ENCODE measurements at places on chromosomes 7 and 10.

GRCh38 chr7:110568932-110569331, 522.0 kb upstream of the LRRN3 start:
- no peak for DNase-seq
- H3K4me3 ChIP-seq: no peak overlapping the region
- no peak overlapping the region for H3K27ac ChIP-seq
- H3K4me1 ChIP-seq: no peaks in the 10 kb centered on the region
- H3K27me3 ChIP-seq: no peaks in the 10 kb centered on the region

GRCh38 chr7:110685899-110686298, 405.0 kb upstream of the LRRN3 start:
- no peaks in the 10 kb centered on the region for H3K36me3 ChIP-seq
- H3K4me1 ChIP-seq: no peaks in the 10 kb centered on the region
- H3K27me3 ChIP-seq: no peaks in the 10 kb centered on the region
- no peak overlapping the region for H3K27ac ChIP-seq

GRCh38 chr7:139674341-139674740, 103.5 kb downstream of the HIPK2 start:
- H3K4me3 ChIP-seq: no peak overlapping the region
- no peaks in the 10 kb centered on the region for H3K36me3 ChIP-seq
- no peaks in the 10 kb centered on the region for H3K27me3 ChIP-seq
- peaks cover 63% of the 10 kb centered on the region for H3K4me1 ChIP-seq
- no peak overlapping the region for H3K27ac ChIP-seq
- DNase-seq: no peak

DNA sequence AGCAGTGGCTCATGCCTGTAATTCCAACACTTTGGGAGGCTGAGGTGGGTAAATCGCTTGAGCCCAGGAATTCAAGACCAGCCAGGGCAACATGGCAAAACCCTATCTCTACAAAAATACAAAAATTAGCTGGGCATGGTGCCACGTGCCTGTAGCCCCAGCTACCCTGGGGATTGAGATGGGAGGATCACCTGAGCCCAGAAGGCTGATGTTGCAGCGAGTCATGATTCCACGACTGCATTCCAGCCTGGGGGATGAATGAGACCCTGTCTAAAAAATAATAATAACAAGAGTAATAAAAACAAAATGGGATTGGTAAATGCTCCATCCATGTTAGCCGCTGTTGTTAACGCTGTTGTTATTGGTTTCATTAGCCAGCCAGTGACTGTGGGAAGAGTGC, 1.3 kb upstream of the HKDC1 start:
- peaks cover 7% of the 10 kb centered on the region for H3K4me1 ChIP-seq
- H3K27ac ChIP-seq: no peak overlapping the region

- no peaks in the 10 kb centered on the region for H3K36me3 ChIP-seq
- no peak for DNase-seq
- no peaks in the 10 kb centered on the region for H3K4me1 ChIP-seq
- no peaks in the 10 kb centered on the region for H3K27me3 ChIP-seq
- no peak overlapping the region for H3K27ac ChIP-seq
Observed at GRCh38 chr10:126712681-126713080, 42.2 kb upstream of the C10orf90 start.

DNA sequence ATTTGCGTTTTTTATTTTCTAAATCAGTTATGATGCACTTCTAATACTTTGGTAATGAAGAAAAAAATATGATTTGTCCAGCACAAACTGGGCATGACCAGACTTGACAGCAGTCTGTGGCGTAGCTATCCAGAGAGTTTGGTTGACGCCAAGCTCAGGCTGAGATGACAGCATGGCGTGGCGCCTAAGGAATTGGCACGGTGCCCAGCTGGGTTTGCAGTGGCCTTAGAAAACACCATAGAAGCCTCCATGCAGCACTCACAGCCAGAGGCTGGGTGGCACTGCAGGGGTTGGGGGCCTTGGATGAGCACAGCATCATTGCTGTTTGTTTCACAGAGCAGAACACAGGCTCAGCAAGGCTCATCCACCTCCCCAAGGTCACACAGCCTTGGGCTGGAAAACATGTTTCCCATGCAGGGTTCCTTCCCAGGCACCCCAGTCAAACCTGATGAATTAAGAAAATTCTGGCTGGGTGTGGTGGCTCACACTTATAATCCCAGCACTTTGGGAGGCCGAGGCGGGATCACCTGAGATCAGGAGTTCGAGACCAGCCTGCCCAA, 88.9 kb downstream of the GTF2IRD1 start:
- peaks cover 65% of the 10 kb centered on the region for H3K36me3 ChIP-seq
- no peak overlapping the region for H3K27ac ChIP-seq
- DNase-seq: peak; percentile 70
- no peaks in the 10 kb centered on the region for H3K27me3 ChIP-seq
- H3K4me1 ChIP-seq: no peaks in the 10 kb centered on the region
- no peak overlapping the region for H3K4me3 ChIP-seq

DNA sequence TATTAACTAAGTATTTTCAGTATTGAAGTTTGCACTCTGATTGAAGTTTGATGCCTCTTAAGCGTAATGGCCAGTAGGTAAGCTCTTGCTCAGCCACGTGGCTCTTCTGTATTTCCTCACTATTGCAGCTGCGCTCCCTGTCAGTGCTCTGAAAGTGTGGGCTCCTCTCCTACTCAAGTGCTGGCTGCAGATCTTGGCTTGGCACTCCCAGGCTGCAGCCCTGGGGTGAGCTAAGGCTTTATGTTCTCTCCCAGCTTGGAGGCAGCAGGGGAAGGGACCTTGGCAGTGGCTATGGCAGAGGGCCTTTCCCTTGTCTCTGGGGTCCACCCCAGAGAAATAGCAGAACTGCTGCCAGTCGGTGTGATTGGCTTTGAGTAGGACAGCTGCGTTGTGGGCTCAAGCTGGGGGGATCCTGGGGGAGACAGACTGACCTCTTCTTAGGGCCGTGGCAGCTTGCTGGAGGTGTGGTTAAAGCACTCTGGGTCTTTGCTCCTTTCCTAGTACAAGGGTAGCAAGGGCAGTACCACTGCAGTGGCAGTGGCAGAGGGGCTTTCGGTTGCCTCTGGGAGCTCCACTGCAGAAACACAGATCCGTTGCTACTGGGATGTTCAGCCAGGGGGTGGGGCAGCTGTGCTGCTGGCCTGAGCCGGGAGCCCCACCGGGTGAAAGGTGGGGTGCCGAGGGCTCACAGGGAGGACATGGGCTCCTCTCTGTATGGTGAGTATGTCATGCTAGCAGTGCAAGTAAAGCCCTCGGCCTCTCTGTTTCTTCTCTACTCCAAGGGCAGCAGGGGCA, 100.5 kb downstream of the GLCCI1 start:
- H3K4me1 ChIP-seq: peaks cover 2% of the 10 kb centered on the region
- no peak for DNase-seq
- H3K4me3 ChIP-seq: no peak overlapping the region
- peaks cover 6% of the 10 kb centered on the region for H3K36me3 ChIP-seq

- no peak overlapping the region for H3K4me3 ChIP-seq
- no peaks in the 10 kb centered on the region for H3K36me3 ChIP-seq
- DNase-seq: peak; percentile 92
- peak overlapping the region; percentile 3 for H3K27ac ChIP-seq
Observed at GRCh38 chr7:106176414-106177299, 64.5 kb upstream of the SYPL1 start.
